ENCODE measurements at places on chromosomes 4 and X.

GRCh38 chr4:40685300-40685699, 55.6 kb upstream of the RBM47 start:
- DNase-seq = peak; percentile 48

DNA sequence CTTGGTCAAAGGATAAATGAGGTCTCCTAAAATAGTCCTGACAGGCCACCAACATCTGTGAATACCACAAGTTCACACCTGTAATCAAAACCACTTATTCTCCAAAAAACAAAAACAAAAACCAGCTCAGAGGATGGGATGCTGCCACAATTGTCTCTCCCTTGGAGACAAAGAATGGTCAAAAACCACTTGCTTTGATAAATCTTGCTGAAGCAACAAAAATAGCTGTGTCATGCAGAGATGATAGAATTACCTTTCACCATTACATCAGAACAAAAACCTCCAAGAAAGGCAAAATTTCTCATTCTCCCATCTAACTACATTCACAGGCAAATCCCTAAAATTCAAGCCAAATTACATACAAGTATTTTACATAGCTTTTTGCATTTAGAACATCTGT, 180.4 kb downstream of the MAML3 start:
- DNase-seq = no peak

- no peak for DNase-seq
These were observed 10.2 kb downstream of the NAT8L start for GRCh38 chr4:2069161-2069971.

DNA sequence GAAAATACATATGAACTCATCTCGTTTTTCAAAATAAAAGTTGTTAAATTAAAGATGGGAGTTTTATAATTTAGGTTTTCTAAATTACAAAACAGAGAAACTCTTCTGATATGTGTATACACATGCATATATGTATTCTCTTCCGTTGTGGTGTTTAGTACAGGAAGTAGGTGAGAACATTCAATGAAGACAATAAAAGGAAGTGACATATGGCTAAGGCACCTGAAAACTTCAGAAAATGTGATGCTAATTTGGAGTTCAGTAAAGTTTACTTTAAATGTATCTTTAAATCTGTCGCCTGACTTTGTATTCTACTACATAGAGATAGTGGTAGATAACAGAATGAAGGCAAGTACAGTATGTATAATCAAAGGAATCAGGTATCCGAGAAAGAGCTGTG, 33.5 kb upstream of the ITM2A start:
- no peak for DNase-seq

- DNase-seq = no peak
These were observed 30.2 kb upstream of the GRIA3 start for GRCh38 chrX:123153846-123154335.

- DNase-seq = no peak
These were observed 85.1 kb upstream of the ADAD1 start for GRCh38 chr4:122293374-122294365.

DNA sequence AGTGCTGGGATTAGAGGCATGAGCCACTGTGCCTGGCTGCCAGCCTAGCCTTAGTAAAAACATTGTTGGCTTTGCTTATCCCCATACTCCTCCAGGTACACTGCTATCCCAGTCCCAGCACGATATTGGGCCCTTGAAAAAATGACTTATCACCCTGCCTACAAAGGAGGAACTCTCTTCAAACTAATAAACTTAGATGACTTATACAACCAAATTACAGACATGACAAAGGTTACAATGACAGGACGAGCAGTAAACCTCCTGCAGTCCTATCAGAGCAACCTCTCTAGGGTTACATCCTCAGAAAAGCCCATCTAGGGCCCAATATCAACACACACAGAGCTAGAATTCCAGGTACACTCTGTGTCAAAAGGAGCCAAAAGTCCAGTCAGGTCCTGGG, 5.7 kb upstream of the HERC5 start:
- DNase-seq = no peak

DNA sequence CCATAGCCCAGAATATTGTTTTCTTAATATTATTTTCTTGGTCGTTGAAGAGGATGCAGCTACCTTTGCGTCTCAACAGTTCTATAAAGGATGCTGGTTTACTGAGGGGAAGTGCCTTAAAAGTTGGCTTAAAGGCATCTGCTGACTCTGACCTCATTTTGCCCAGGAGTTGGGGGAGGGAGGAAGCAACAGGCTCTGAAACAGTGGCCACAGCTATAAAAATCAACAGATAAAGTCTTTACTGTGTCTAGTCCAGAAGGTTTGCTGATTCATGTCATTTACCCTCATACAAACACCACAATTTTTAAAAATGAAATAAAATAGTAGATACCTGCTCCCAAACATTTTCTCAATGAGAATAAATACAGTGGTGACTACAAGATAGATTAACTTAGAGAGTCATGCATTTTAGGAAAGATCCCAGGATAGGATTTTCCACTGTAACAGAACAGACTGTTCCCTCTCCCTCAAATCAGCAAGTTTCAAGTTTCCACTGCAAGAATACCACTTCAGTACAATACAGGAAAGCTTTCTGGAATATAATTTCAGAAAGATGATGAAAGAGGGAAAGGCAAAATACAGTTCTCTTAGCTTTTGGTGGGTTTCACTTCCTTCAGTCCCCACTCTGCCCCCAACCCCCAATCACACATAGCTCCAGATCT, 1.9 kb downstream of the PHKA1 start:
- DNase-seq = no peak

DNA sequence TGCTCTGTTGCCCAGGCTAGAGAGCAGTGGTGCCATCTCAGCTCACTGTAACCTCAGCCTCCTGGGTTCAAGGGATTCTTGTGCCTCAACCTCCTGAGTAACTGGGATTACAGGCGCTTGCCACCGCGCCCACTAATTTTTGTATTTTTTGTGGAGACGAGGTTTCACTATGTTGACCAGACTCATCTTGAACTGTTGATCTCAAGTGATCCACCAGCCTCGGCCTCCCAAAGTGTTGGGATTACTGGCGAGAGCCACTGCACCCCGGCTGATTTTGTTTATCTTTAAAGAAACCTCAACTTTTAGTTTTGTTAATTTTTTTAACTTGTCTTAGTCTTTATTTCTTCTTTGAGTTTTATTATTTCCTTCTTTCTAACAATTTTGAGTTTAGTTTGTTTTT, 163.2 kb downstream of the SLC4A4 start:
- no peak for DNase-seq

DNA sequence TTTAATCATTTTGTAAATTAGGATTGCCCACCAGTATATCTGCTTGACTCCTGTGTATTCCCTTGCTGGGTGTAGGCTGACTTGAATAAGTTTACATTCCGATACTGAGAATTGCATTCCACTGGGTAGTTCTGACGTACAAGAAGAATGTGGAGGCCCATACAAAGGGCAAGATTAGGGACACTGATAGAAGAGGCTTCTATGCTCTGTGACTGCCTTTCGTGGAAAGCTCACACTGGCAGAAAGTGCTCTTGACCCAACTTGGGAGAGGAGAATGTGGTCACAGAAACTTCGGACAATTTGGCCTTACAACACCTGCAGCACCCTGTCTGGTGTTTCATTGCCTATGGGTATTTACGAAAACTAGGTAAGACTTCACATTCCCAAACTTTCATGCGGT, 126.3 kb downstream of the RAPGEF2 start:
- DNase-seq = peak; percentile 9

DNA sequence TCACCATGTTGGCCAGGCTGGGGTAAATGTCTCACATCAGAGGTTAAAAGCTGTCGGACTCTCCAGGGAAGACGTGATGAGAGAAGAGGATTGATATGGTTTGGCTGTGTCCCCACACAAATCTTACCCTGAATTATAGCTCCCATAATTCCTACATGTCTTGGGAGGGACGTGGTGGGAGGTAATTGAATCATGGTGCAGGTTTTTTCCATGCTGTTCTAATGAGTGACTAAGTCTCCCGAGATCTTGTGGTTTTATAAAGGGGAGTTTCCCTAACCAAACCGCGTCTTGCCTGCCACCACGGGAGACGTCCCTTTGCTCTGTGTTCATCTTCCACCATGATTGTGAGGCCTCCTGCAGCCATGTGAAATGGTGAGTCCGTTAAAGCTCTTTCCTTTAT, 64.4 kb downstream of the ASMT start:
- DNase-seq = peak; percentile 33

DNA sequence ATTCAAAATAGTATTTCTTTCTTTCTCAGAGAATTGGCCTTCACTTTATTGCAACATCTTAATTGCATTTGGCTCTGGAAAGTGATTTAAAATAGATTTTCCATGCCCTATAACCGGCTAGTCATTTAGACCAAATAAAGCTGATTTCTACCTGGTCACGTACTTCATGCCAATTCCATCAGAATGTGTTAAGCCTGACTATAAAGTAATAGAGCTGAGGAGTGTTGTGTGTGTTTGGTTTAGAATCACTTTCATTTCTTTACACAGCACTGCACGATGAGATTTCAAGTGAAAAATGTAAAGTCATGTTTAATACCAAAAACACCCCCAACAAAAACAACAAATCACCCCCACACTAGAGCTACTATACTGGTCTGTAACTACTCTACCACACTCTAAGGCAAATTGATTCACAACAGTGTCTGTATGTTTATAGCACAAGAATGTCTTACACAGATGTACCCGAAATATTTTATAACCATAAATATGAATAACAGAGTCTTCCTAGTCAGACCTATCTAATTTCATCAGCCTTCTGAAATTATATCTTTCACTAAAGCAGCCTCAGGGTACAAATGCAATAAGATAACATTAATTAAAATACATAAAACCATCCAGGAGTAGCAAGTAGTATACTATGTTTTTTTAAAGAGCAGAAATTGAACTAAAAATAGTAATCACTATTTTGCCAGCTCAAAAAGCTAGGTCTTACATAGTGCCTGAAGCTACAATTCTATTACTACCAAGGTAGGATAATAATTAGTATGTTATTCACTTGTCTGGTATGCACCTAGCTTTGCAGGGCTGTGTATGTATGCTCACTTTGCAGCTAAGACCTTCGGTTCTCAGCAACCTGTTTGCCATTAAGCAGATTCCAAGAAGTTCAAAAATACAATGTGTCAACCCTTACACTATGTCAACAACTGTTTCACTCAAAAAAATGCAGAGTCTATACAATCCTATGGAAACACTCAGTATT, 28.4 kb downstream of the APBB2 start:
- no peak for DNase-seq

DNA sequence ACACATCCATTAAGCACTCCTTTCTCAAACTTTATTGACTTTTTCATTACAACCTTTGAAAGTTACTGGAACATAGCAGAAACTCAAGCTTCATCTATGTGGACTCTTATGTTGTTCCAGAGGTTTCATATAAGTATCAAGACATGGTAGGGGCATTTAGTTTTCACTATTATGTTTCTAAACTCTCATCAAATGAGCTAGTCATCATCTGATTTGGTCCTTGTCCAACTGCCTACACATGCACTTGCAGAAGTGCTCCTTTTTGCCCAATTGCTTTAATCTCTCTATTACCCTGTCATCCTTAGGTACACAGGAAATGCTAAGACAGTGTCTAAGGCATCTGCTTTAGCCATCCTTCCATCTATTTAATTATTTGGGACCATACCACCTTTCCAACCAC, 42.2 kb upstream of the EPGN start:
- no peak for DNase-seq

GRCh38 chr4:161894493-161895167, 269.2 kb downstream of the FSTL5 start:
- DNase-seq = no peak

- no peak for DNase-seq
These were observed 184.2 kb upstream of the GPRIN3 start for GRCh38 chr4:89491761-89492160.

- no peak for DNase-seq
These were observed 447.0 kb upstream of the GALNT7 start for GRCh38 chr4:172721659-172722058.

- DNase-seq = no peak
These were observed 27.9 kb upstream of the MSMO1 start for GRCh38 chr4:165299399-165300060.

GRCh38 chr4:1459081-1459721, 53.0 kb upstream of the NKX1-1 start:
- DNase-seq = no peak
